ENCODE measurements at places on chromosomes 5 and 9.

DNA sequence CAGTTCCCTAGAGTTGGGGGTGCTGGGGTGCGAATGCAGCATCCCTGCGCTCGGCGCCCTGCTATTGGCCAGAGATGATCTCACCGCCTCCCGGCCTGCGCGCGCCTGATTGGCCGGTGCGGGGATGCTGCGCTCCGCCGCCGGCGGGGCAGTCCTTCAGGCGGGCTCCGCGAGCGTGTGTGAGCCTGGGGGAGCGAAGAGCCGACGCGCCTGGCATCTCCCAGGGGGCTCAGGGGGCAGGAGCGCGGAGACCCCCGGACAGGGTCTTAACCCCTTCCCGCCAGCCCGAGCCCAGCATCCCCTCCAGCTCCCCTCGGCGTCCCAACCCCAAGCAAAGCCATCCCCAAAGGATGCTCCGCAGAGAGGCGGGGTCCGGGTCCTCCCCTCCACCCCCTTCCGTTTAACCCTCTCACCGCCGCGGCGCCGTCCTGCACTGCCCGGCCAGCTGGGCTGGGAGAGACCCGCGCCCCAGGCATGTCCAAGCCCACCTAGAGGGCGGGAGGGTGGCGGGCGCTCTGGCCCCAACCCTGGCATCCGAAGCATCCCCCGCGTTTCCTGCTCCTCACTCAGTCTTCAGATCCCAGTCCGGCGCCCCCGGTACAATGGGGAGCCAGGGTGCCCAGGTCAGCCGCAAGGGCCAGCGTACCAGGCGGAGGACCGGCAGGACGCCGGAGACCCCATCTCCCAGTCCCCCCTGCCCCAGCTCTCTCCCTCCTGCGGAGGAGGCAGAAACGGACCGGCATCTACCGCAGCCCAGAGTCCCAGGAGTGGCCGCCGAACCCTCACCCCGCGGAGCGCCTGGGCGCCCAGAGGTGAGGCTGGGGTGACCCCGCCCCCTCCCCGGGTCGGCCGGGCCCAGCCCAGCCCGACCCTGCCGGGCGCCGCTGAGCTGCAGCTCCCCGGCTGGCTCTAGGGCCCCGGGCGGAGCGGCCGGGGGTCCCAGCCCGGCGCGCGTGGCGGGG is 19.3 kb upstream of the TOR2A start:
- no peak for DNase-seq

GRCh38 chr9:971901-972500 is 4.5 kb upstream of the DMRT3 start:
- DNase-seq: no peak

- DNase-seq: no peak
These were observed 27.2 kb downstream of the RECK start for GRCh38 chr9:36063804-36064447.

DNA sequence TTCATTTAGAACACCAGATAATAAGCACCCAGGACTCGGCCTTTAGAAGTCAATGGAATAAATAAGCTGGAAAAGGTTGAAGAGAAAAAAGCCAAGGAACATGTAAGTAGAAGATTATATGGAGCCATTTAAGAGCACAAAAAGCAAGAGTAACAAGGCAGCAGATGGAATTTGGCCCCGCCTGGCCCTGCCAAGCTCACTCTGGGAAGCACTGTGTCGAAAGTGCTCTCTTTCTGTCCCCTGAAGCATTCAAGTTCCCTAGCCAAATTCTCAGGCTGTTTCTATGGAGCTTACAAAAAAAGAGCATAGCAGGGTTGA is 73.0 kb upstream of the GPR151 start:
- DNase-seq: no peak

DNA sequence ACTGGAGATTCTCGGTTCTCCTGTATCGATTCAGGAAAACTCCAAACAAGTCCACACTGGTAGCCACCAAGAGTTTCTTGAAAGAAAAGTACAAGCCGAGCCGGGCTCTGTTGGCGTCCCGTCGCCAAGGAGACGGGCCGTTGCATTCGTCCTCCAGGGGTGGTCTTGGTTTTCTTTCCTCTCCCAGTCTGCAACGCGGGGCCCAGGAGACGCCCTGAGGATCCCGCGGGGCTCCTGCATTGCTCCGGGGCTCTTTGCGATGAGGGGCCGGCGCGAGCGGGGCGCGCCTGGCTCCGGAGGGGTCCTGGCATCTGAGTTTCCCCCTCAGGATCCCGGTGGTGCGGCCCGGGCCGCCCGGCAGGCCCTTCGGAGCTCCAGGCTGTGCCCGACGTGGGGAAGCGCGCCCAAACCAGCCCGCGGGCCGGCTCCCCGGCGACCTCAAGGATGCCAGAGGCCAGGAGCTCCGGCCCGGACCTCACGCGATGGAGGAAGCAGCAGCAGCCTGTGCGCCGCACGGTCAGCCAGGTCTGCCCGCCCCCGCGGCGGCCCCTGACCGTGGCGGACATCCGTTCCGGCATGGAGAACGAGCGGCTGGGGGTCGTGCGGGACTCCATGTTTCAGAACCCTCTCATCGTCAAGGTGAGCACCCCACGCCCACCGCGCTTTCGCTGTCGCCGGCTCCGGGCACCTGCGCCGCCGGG is at the start of gene CFAP77:
Gene CFAP77, plus strand, starts transcription at position 384 of the 701 bp plus-strand sequence. Its CDS starts 61 bp downstream, at position 445.
- no peak for DNase-seq

GRCh38 chr5:55278778-55279177 is 28.7 kb downstream of the DHX29 start:
- DNase-seq: no peak

GRCh38 chr5:64166201-64166959 is 737 bp downstream of the RNF180 start:
- no peak for DNase-seq

DNA sequence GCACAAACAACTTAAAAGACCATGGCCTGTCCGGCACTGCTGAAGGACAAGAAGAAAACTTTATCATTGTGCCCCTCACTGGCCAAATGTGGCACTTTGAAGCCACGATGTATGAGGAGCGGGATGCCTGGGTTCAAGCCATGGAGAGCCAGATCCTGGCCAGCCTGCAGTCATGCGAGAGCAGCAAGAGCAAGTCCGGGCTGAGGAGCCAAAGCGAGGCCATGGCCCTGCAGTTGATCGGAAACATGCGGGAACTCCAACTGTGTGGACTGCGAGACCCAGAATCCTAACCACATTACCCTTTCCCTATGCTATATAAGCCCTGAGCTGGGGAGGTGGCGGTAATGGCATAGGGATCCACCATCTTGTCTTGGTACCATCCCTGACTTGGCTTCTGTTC is 497.9 kb downstream of the ANXA1 start:
- DNase-seq: no peak

- DNase-seq: no peak
These were observed 37.2 kb upstream of the SMIM32 start for GRCh38 chr5:136230176-136230575.

- no peak for DNase-seq
These were observed 8.8 kb downstream of the C9orf50 start for GRCh38 chr9:129612123-129612522.

GRCh38 chr5:43638546-43638945 is 35.6 kb downstream of the NNT start:
- DNase-seq: no peak

DNA sequence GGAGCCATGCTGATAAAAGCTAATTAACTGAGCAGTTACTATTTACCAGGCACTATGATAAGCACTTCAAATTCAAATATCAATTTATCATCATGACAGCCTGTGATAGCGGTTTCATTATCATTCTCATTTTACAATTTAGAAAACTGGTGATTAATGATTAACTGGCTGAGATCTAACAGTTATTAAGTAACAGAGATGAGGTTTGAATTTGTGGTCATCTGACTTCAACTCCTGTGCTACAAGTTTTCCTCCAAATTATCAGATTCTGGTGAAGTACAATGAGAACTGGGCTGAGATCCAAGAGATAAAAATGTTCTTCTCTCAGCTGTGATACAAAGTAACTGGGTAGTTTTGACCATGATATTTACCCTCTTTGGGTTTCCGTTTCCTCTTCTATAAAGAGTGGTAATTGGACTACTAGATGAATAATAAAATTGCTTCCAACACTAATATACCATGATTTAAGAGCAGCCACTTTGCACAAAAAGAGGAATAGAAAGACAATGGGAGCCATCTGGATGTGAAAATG is 74.5 kb upstream of the CCNG1 start:
- DNase-seq: no peak

DNA sequence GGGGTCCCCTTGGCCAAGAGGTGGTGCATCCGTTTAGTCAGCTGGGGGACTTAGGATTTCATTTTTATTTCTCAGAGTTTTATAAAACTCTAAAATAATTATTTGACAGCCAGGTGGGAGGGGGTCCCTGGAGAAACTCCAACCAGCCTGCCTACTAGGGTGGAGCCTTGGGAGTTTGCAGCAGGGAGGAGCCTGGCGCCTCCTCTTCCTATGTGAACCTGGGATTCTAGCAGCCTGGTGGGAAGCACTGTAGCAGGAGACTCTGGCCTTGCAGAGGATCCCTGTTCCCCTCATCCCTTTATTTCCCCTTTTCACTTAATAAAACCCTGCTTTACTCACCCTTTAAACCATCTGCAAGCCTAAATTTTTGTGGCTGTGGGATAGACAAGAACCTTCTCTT is 50.8 kb downstream of the FXN start:
- DNase-seq: no peak

GRCh38 chr5:141903261-141903660 is 20.4 kb upstream of the DELE1 start:
- DNase-seq: no peak

GRCh38 chr5:1394881-1395860 is 50.1 kb downstream of the SLC6A3 start:
- no peak for DNase-seq

GRCh38 chr9:86557063-86557766 is 203.0 kb upstream of the TUT7 start:
- DNase-seq: no peak

GRCh38 chr5:74521401-74521800 is 119.1 kb downstream of the ENC1 start:
- no peak for DNase-seq

- DNase-seq: no peak
These were observed 66.2 kb downstream of the ACTBL2 start for GRCh38 chr5:57416278-57416994.

DNA sequence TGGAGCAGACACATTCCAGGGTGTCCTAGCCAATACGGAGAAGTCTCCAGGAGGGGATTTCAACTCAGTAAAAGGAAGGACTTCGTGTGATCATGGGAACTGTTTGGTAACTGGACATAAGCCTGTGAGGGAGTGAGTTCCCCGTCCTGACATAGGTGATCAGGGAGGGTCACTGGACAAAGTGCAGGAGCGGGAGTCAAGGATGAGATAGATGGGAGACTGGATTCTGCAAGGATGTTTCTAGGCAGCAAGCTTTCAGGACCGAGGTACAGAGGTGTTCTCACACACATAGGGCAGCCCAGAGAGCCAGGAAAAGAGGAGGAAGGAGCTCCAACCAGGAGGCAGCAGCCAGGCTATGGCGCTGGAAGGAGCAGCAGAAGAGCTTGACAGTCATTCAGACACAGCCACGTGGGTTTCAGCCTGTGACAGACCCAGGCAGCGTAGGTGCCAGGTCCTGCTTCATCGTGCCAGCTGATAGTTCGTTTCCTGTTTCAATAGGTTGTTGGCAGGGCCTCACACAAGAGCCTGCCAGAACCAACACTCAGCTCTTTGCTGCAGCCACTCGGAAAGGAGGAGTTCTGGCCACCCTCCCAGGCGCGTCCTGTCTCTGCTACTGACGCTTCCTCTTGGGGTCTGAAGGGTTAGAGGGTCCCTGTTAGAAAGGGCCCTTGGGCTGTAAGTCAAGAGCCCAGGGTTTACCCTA is 84.1 kb downstream of the AMBP start:
- DNase-seq: no peak

- DNase-seq: no peak
These were observed 16.4 kb upstream of the RUFY1 start for GRCh38 chr5:179533907-179534306.

GRCh38 chr9:20508242-20508641 is 114.1 kb downstream of the MLLT3 start:
- DNase-seq: no peak

- no peak for DNase-seq
These were observed 6.1 kb upstream of the ALDH1B1 start for GRCh38 chr9:38386319-38386895.

- no peak for DNase-seq
These were observed 64.4 kb downstream of the FAM114A2 start for GRCh38 chr5:153974131-153974812.

DNA sequence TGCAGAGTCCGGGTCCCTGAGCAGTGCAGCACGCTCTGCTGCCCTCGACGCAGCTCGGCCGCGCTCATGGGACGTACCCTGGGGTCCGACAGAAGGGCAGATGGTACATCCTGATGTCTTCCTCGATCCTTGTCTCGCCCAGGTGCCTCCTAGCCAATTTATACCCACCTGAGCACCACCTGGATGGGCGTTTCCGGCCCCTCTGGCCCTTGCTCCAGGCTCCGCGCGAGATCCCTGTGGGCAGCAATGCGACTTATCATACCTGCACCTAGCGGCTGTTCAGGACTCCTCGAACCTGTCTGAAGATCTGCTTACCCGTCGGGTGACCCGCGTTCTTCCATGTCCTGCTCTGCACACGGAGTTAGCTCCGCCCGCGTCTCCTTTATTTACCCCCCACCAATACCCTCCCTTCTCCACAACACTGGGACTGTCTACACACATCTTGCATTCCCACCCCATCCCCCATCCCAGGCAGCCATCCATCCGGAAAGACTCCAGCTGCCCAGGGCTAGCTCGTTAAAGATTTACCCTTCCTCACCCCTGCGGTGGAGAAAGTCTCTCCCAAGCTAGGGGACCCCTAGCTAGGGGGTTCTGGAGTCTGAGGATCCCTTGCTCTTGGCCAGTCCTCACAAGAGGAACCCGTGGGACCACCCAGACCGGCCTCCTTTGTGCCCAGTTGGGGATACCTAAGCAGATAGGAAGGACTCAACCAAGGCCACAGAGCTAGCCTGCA is at the start of gene KIF12:
Gene KIF12, minus strand, starts transcription at position 357 of the 733 bp plus-strand sequence. Its CDS starts 16 bp downstream, at position 341.
- DNase-seq: no peak

- no peak for DNase-seq
These were observed 80.3 kb upstream of the SARDH start for GRCh38 chr9:133818444-133818843.

DNA sequence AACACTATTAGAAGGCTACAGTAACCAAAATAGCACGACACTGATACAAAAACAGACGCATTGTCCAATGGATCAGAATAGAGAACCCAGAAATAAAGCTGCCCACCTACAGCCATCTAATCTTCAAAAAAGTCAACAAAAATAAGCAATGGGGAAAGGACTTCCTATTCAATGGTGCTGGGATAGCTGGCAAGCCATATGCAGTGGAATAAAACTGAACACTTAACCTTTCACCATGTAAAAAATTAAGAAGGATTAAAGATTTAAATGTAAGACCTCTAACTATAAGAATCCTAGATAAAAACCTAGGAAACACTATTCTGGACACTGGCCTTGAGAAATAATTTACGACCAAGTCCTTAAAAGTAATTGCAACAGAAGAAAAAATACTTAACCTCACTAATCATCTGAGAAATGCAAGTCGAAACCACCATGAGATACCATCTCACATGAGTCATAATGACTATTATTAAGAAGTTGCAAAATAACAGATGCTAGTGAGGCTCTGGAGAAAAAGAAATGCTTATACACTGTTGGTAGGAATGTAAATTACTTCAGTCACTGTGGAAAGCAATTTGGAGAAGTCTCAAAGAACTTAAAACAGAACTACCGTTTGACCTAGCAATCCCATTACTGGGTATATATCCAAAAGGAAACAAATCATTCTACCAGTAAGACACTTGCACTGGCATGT is 203.3 kb upstream of the CDH9 start:
- DNase-seq: no peak

- DNase-seq: no peak
These were observed 51.0 kb upstream of the FYB1 start for GRCh38 chr5:39270225-39270848.

Data from activated T-helper 1 cell treated with anti-CD3 and anti-CD28 coated beads, Interleukin-2, amount 50 U/mL, for 16 hours (primary cell).